GM19239 (cell line): ENCODE measurements at places on chromosomes 11 and 22.

GRCh38 chr11:35488117-35488516 lies 37.3 kb downstream of the PAMR1 start:
- no peak for DNase-seq

DNA sequence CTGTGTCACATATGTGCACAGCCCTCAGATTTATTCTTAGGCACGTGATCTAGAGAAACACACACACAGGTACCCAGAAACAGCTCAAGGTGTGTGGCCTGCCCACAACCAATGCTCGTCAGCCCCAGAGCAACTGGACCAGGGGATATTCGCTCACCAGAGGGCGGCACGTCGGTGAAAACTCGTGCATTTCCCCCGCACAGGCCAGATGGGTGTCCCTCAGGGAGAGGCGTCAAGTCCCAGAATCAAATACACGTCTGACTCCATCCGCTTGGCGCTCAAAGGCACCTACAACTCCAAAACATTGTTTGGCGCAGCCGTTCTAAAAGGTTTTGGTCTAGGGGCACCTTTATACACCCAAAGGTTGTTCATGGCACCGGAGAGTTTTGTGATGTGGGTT lies 429.0 kb downstream of the BRD1 start:
- DNase-seq, result no peak

DNA sequence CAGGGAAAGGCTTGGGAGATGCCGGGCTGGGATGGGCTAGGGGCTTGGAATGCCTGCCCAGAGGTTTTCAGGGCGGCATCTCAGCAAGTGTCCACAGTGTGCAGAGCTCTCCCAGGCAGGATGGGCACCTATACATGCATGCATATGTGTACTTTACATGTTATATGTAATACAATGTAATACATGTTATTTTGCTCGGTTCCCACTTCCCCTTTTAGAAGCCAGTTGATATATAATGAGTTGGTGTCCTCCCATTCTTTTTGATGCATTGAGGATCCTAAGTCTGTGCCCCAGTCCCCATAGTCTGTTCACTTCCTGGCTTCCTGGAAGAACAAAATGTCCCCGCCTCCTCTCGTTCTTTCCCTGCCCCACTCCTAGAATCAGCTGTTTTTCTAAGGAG lies 20.1 kb upstream of the EIF3D start:
- no peak for DNase-seq

DNA sequence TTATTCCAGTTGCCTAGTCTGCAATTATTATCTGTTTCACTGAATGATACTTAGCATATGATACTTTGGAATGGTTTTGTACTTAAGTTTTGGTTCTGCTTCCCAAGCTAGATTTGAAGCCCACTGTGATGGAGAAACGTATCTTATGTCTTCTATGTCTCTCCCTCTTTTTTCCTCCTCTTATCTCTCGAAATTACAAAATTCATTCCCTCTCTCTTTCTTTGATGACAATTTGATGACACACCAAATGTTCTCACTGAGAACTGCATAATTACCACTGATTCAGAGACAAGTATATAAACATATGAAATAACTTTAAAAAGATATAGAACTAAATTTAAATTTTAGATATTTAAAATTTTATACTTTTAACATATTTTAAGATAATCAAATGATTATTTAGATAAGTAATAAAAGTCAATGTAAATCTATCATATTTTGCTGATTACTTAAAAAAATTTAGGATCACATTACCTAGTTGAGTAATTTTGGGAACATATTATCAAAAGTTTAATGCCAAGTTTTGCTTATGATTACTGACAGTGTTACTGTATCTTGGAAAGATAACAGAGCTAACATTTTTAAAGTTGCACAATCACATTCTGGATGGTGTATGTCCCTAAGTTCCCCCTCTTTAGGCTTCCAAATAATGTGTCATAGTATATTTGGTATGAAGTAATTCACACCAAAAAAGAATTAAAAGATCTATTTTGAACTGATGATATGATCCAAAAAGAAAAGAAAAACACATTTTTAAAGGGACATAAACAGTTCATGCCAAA lies 255.3 kb downstream of the SBF2 start:
- DNase-seq, result no peak

DNA sequence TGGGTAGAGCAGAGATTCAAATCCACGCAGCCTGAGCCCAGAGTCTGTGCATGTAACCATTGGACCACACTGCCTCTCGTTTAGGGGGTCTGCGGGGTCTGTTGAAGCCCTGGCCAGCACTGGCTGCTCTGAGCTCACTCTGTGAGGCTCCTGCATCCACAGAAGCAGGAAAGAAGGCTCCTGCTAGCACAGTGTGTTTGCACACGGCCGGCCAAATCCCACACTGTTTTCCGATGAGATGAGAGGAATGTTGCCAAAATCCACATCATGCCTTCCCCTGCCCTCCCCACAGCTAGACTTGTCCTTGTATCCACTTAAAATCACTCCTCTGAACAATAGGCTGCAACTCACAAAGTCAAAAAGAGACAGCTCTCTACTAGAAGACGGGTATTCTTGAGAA lies 10.6 kb upstream of the SLC22A12 start:
- no peak for DNase-seq

DNA sequence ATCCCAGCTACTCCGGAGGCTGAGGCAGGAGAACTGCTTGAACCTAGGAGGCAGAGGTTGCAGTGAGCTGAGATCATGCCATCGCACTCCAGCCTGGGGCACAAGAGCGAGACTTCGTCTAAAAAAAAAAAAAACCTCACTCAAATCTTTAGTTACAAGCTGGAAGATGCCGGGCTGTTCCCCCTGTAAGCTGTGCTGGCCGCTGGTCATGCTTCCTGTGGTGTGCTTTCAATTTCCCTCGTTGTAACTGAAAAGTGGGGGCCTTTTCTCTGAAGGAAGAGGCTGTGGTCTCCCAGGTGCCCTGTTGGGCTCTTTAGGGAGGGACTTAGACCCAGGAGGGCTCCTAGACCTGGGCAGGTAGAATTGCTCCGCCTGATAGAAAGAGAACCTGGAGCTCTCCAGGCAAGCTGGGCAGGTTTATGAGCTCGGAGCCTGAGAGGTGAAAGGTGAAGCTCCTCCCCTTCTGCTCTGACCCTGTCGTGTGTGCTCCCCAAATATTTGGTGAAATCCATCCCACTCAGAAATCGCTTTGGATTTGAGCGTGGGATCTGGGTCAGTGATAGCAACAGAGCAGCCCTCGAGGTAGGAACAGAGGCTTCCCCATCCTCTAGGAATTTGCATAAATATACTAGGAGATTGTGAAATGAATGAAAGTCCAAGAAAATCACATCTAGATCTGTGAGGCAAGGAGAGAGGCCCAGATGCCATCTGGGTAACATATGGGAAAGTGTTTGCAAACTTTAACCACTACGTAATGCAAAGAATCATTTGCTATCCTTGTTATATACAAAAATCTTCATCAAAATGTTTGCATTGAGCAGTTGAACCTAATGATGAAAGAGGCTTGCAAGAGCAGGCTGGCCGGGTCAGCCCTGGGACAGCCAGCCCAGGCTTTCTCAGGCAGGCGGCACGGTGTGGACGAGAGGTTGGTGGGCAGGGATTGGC lies 154.3 kb downstream of the FBXO7 start:
- DNase-seq, result no peak

- DNase-seq, result peak; percentile 83
These were observed 2.4 kb downstream of the C11orf96 start for GRCh38 chr11:43944761-43945311.

DNA sequence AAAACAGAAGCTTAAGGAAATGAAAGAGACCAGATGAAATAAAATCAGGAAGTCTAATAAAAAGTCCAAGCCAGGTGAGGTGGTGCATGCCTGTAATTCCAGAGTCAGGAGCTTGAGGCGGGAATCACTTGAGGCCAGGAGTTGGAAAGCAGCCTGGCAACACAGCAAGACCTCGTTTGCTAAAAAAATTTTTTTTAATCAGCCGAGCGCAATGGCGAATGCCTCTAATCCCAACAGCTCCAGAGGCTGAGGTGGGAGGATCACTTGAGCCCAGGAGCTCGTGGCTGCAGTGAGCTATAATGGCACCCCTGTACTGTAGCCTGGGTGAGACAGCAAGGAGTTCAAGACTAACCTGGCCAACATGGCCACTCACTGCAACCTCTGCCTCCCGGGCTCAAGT lies 8.0 kb downstream of the RAB6A start:
- no peak for DNase-seq

DNA sequence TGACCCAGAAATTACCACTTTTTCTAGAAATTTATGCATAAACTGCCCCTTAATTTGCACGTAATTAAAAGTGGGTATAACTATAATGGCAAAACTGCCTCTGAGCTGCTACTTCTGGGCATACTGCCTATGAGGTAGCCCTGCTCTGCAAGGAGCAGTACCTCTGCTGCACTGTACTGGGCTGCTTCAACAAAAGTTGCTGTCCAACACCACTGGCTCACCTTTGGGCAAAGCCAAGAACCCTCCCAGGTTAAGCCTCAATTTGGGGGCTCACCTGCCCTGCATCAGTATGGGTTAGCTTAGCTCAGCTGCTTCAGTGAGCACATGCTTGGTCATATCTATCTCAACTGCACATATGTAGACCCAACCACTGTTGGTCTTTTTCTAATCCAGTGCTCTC lies 4.5 kb downstream of the DMC1 start:
- no peak for DNase-seq

DNA sequence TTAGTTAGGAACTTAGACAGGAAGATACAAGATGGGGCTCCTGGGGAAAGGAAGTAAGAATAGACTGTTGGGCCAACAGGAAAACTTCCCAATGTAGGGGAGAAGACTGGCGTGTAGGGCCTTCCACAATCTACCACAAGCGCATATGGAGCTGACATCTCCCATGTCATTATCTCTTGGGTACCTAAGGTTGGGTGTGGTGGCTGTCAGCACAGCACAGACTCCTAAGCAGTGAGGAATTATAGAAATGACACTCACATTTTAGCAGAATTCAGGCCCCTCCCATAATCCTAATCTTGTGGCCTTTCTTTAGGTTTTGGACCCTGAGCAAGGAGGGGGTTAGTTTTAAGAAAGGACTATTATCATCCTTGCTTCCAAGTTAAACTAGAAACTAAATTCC lies 11.6 kb downstream of the TRIM21 start:
- no peak for DNase-seq

GRCh38 chr22:36971341-36972125 lies 47.7 kb downstream of the TST start:
- DNase-seq, result no peak

DNA sequence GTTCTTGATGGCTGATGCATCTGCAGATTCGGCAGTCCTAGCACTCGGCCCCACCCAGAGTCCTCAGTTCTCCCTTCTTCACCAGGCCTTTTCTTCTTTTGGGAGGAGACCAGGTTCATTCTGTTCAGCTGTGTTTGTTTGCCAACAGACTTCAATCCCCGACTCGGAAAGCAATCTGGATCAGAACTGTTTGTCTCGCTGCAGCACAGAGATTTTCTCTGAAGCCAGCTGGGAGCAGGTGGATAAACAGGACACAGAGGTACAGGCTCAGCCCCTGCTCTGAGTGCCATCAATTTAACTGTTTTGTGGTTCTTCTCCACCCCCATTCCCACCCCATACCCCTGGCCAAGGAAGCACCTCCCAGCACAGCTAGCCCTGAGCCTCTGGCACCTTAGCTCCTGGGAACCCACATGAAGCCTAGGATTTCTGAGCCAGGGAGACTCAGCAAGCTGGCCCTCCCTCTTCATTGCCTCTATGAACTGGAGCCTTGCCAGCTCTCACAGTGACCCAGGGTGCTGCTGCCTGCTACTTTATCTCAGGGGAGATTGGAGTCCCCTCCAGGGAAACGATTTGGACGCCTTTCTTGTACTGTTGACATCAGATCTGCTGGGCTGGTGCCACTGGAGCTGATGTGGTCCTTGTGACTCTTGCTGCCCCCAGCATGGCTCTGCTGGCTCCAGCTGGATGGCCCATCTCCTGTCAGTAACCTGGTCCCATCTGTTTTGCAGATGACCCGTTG lies 58.2 kb upstream of the HORMAD2 start:
- no peak for DNase-seq

GRCh38 chr11:1650034-1650917 lies 20.7 kb downstream of the KRTAP5-5 start:
- no peak for DNase-seq

GRCh38 chr22:32307055-32307454 lies 50.6 kb upstream of the RFPL3 start:
- DNase-seq, result no peak

DNA sequence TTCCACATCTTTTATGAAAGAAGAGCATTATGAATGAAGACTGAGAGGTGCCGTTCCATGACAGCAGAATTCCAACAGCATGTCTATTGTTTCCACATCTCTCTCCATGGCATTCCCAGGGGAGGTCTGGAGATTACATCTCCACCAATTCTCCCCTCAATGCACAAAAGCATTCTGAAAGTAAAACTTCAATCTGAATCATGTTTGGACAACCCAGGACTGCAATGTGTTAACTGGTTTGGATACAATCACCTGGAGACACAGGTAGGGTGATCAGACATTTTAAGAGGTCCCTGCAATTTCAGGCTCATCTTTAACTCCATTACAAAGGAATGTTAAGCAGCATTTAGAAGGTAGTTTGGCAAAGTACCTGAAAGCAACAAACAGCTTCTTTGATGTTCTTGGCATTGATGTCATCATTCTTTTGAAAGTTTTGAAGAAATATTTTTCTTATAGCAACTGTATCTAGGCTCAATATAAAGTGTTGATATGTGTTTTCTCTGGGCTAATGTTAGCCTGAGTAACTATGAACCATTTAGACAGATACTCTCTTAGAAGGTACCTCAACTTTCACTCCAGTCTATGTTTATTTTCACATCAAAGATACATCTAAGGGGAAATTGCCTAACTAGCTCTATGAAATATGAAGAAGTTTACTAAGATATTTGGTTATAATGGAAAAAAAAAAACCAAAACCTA lies 181.4 kb upstream of the MTMR2 start:
- no peak for DNase-seq

DNA sequence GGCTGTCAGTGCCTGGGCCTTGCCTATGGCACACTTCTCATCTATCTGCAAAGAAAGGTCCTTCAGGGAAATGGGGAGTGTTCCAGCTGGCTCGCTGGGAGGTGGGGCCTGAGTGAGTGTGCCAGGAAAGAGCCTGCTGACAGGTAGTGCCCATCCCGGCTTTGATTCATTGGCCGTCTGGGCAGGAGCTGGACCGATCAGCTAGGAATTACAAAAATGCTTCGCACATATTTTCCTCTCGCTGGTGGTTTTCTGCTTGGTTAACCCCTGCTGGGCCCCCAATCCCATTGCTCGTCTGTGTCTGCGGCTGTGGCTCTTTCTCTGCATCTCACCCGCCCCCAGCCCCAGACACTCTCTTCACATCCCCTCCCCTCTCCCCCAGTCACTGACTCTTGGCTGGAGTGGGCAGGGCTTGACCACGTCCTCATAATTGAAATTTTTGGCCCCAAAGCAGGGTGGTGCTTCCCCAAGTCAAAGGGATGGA lies 10.8 kb downstream of the LIF start:
- no peak for DNase-seq
